ENCODE measurements at places on chromosomes 4 and X. TPM values are rescaled to one million over a fixed set of nuclear protein-coding genes. Genes with fewer than 3 reads are reported as not detected.

- peak; percentile 69 for DNase-seq
Measured at GRCh38 chr4:105594099-105595010, 41.9 kb downstream of the ARHGEF38 start.

DNA sequence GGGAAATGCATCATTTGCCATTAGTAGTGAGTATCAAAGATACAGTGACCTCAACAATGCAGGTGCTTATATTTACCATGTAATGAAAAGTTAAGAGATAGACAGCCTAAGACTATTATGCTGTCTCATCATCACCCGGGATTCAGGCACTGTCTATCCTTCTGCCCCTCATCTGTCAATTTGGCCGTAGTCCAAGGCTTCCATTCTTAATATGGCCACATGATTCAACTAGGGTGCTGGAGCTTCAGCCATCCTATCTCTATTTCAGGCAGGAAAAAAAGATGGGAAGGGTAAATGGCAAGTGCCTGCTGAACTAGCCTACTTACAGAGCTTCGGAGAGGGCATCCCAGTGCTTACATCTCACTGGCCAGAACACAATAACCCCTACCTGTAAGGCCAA is 196.7 kb upstream of the LNX1 start:
- no peak for DNase-seq

DNA sequence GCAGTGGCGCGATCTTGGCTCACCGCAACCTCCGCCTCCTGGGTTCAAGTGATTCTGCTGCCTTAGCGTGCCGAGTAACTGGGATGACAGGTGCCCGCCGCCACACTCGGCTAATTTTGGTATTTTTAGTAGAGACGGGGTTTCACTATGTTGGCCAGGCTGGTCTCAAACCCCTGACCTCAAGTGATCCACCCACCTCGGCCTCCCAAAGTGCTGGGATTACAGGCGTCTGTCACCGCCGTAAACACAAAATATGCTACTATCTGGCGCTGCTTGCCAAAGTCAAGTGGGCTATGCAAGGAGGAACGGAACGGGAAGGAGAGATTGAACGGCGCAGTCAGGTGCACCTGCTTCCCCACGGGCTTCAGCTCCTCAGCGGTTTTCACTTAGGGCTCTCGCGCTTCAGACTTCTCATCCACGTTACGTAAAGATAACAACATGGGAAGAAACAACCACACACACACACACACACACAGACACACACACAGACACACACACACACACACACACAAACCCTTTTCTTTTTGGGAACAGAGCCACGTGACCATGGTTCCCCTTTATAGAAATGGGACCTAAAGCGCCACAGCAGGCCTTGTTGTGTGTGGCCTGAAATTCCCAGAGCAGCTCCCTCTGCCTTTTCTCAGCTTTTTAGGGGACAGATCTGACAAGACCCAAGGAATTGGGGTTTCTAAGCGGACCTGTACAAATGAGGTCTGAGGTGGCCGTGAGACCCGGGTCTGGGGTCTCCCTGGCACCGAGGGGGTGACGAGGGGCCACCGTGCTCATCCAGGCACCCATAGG is 1.5 kb downstream of the P2RY8 start:
- no peak for DNase-seq

DNA sequence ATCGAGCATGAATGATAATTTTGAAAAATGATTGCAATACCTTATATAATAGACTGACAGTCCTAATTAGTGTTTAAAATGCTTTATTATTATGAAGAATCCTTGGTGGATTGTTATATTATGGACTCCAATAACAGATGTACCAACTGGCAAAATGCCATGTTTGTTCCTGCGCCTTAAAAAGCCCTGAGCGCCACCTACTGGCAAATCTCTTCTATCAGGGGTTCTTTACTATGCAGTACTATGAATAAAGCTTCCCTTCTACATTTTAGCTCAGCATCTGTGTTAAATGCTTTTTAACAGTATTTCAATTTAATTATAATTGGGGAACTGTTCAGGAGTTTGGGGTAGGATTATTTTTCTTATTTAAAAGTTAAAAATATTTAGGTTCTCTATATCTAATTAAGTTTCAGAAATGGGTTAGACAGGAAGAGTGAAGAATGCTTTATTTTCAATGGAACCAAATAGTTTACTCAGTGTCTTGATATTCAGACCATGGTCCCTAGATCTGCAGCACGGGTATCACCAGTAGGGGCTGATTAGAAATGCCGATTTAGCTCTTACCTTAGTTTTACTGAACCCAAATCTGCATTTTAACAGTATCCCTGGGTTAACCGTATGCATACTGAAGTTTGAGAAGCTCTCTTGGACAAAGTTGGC is 20.0 kb downstream of the CFAP97 start:
- peak; percentile 93 for DNase-seq

GRCh38 chr4:149279776-149280175 is 535.9 kb downstream of the IQCM start:
- DNase-seq: peak; percentile 59

DNA sequence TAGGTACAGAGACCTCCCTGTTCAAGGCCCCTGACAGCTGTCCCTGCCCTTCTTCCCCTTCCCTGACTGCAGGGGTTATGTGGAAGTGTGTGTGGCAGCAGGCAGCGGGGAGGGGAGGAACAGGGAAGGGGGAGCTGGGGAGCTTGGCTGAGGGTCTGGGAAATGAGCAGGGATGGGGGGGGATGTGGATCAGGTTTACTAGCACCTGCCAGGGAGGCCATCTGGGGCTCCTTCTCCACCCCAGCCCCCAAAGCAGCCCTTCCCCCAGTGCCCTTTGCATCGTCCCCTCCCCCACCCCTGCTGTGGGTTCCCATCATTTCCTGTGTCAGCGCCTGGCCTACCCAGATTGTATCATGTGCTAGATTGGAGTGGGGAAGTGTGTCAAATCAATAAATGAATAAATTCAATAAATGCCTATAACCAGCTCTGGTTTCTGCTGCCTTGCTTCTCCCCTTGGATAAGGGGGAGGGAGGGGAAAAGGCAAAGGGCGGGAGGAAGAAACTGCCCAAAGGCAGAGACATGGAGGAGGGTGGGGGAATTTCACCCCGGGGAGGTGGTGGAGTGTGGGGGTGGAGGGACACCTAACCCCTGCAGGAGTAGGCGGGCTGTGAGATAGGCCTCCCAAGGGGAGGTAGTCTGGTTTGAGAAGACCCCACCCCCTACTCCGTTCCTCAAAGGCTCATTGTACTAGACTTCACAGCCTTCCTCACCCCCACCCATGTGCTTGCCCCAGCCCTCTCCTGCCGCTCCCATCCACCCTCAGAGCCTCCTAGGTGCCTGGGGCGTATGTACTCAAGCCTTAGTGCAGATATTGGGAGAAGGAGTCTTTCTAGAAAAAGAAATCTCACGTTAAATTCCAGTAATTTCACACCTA is 3.2 kb downstream of the CXorf65 start:
- DNase-seq: peak; percentile 56

GRCh38 chr4:169611157-169611556 is 1.2 kb downstream of the NEK1 start:
- peak; percentile 68 for DNase-seq

GRCh38 chrX:22357621-22358020 is 84.9 kb downstream of the CBLL2 start:
- DNase-seq: no peak

DNA sequence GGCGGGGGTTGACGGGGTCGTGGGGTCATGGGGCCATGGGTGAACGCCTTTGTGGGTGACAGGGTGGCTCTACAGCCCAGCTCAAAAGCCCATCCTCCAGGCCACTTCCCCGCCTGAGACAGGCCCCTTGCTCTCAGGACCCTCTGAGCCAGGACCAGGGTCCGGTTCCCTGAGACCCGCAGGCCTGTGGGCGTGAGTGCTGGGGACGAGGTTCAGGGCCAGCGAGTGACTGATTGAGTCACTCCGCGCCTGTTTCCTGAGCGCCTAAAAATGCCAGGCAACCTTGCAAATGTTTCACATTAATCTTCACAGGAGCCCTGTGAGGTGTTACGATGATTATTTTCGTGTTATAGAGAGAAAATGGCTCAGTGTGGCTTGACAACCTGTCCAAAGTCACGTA is 97.8 kb downstream of the ZNF674 start:
- DNase-seq: peak; percentile 3

DNA sequence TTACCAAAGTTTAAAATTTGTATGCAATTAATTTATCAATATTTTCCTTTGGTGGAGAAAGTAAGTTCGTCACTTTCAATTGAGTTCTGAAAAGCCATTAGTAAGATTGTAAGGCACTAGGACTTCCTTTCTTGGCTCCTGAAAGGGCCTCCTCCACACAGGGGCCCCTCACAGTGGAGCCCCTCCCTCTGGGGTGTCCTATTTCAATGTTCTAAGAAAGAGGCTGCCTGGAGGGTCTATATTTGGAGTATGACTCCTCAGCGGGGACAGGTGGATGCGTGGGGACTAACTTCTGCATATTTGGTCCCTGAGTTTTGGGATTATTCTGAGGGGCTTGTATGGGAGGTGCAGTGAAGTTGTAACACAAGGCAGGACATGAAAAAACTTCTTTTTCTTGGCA is 1.6 kb upstream of the ARMCX4 start:
- peak; percentile 20 for DNase-seq

DNA sequence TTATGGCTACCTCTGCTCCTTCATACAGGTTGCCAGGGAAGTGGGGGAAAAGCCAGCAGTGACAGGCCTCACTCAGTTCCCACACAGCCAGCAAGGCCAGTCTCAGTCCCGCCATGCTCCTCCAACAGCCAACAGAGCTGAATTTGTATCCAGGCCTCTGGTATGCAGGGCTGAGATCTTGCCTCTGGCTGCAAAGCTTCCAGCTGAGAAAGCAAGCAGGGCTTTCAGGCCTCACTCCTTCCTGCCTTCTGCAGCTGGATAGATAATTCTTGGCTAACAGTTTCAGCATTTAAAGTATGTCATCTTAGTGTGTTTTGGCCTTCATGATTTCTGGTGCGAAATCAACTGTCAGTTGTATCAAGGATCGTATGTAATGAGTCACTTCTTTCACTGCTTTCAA is 103.6 kb downstream of the GNL3L start:
- no peak for DNase-seq

The HSD17B13 gene
- total RNA-seq: 1.0 TPM

The NXF2B gene
- 0.43 TPM for total RNA-seq

The TLR7 gene
- 3.5 TPM for total RNA-seq

The PAGE2B gene
- total RNA-seq: not detected
